ENCODE measurements at places on chromosomes 3 and 15.

GRCh38 chr3:64667138-64667537 is 20.7 kb downstream of the ADAMTS9 start:
- DNase-seq, result no peak

GRCh38 chr3:56321892-56322291 is 146.4 kb downstream of the ERC2 start:
- DNase-seq, result no peak

GRCh38 chr15:61748529-61748928 is 311.7 kb downstream of the VPS13C start:
- no peak for DNase-seq

DNA sequence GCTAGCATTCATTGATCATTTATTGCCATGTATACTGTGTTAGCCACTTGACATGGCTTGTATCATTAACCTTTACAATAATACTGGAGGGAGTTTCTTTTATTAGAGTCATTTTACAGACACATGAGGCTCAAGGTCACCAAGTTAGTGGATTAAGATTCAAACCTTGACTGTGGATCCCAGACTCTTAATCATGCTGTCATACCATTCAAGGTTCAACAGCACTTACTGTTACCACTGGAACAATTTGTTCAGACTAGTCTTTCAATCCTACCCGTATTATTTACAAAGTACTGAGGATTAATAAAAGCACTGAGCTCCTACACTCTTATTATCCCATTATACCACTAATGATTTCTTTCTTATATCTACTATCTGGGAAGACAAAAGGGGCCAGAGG is 1.2 kb downstream of the COX17 start:
- DNase-seq, result no peak

DNA sequence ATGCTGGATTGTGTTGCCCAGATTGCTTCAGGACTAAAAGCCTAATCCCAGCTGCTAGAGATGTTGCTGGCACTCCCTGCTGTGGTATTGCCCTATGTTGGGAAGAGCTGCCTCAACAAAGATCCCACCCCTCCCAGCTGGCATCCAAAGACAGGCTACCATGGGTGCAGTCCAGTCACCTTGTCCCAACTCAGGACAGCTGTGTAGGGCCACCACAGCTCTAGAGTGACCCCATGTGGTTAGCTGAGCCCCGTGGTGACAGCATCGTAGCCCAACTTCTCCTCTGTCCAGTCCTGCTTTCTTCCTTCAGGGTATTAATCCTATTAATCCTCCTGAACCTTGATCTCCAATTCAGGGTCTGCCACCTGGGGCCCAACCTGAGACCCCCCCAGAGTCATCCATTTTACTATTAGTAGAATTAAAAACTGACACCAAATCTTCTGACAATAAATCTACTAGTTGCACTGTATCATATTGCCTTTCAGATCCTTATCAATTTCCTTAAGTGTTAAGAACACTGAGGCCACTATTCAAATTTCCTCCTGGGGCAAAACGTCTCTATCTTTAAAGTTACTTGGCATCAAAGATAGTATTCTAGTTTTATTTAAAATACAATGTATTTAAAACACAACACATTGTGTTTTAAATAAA is 83.5 kb downstream of the AQP9 start:
- DNase-seq, result no peak

- no peak for DNase-seq
These were observed 62.3 kb downstream of the APBA2 start for GRCh38 chr15:28948036-28948435.

Measured in activated CD4-positive, alpha-beta T cell treated with anti-CD3 and anti-CD28 coated beads, Interleukin-2, amount 50 U/mL, for 24 hours (primary cell).